Stimulated activated CD4-positive, alpha-beta T cell treated with anti-CD3 and anti-CD28 coated beads, Interleukin-12 subunit alpha, Interleukin-12 subunit beta, amount 100 ng/mL, for 48 hours (primary cell): ENCODE measurements at places on chromosomes 13 and 19.

DNA sequence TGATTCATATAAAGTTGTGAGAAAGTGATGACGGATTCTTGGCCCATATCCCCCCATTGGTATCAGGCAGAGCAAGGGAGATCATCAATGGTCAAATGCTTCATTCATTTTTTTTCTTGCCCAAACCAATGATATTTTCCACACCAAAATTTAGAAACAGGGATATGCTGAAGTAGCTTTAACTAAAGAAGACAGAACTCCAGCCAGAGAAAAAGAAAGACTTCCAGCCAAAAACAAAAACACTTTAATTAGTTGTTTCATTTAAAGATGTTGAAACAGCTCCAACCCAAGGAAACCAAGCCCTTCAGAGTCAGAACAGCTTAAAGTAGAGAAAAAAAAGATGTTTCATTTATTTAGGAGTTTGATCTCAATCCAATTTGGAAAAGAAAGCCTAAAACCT lies 358.9 kb upstream of the NBEA start:
- no peak for DNase-seq

DNA sequence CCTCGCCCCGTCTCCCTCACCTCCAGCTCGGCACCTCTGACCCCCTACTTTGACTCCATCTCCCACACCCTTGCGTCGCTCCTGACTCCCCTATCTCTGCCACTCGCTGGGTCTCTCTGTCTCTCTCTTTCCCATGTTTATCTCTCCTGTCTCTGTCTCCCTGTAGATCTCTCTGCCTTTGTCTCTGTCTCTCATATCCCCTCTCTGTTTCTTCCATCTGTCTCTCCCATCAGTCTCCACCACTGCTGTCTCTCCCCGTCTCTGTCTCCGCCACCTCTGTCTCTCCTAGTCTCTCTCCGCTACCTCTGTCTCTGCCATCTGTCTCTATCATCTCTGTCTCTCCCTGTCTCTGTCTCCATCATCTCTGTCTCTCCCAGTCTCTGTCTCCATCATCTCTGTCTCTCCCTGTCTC lies 12.4 kb upstream of the BBC3 start:
- no peak for DNase-seq

- DNase-seq, result peak; percentile 62
Measured at GRCh38 chr13:114148521-114148855, 16.1 kb upstream of the RASA3 start.

GRCh38 chr19:18322318-18322758 lies 538 bp downstream of the LSM4 start:
- peak; percentile 57 for DNase-seq

- no peak for DNase-seq
Measured at GRCh38 chr13:51912091-51912490, 50.3 kb downstream of the CCDC70 start.

GRCh38 chr13:23081220-23081619 lies 99.6 kb upstream of the SGCG start:
- no peak for DNase-seq

- DNase-seq, result no peak
Measured at GRCh38 chr13:98075048-98075447, 67.8 kb upstream of the FARP1 start.

DNA sequence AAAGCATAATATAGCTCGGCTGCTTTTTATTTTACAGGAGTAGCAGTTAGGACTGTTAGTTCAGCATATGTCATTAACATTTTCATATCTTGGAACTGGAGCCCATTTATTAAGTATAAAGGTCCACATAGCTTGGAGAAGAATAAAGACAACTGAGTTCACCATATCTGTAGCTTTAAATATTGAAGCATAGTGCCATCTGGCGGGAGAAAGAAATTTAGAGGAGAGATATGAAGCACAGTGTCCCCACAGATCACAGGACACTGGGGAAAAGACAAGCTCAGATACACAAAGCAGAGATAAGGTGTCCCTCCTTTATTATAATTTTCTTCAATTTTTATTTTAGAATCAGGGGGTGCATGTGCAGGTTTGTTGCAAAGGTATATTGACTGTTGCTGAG lies 104.7 kb upstream of the FREM2 start:
- DNase-seq, result no peak

DNA sequence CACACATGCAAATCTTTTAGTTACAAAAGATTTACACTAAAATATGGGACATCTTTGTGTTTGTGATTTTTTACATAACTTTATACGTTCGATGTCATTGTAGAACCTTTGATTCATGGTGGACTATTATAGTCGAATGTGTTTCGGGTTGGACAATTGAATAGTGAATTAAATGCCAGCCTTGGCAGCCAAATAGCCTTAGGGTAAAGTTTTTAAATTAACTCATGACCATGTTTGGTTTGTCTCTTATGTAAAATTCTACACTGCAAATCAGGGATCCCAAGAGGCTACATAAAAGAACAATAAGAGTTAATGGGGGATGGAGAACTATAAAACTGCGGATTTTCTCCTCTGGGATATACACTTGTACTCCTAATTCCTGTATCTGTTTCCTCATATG lies 1735.6 kb upstream of the SPRY2 start:
- DNase-seq, result no peak

DNA sequence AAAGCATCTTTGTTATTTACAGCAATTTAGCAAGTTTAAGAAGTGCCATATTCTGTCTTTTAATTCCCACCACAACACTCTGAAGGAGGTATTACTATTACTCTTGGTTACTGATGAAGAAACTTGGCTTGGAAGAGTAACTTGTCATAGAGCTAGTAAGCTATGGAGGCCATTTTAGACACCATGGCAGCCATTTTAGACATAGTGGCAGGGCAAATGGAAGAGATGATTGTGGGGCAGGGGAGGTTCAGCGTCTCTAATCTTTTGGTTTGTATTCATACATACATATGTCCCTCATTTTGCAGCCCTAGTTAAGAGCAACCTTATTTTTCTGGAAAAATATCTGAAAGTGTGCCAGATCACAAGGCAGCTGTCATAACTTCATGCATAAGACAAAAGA lies 82.6 kb upstream of the SOX1 start:
- DNase-seq, result no peak

DNA sequence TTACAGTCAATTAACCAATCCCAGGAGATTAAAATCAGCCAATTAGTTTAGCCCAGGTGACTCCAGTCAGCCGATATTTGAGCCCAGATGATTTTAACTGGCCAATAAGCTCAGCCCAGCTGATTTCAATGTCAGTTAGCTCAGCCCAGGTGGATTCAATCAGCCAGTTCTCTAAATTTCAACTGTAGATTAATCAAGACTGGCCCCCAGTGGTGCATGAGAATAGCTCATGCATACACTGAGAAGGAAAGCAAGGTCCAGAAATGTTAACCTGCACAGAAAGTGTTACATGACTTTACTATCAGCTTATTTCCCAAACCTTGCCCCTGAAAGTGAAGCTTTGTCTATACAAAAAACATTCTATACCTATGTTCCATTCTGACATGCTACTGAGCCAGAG lies 55.4 kb upstream of the ZNF724 start:
- DNase-seq, result no peak

- no peak for DNase-seq
Measured at GRCh38 chr19:2239173-2239572, 2.5 kb downstream of the SF3A2 start.

- peak; percentile 89 for DNase-seq
Measured at GRCh38 chr19:41541990-41542584, 33.9 kb upstream of the CEACAM21 start.

- no peak for DNase-seq
Measured at GRCh38 chr13:30866677-30867076, 39.4 kb upstream of the MEDAG start.

GRCh38 chr13:38967446-38967845 lies 23.2 kb downstream of the STOML3 start:
- no peak for DNase-seq

DNA sequence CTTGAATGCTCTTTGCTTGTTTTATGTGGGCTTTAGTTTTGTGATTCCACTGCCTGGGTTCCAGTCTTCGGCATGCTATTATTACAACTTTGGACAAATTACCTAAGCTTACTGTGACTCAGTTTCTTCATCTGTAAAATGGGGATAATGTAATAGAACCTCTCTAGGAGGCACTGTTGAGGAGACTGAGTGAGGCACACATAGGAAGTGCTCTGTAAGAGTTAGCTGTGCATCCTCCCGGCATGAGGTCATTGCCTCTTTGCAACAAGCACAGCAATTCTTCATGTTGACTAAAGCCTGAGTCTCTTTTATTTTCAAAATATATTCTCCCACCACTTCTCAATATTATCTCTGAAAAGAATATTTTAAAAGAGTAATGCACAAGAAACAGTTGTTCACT lies 227.4 kb downstream of the DLEU7 start:
- no peak for DNase-seq

- DNase-seq, result no peak
Measured at GRCh38 chr19:3793799-3794198, 7.6 kb upstream of the MATK start.

DNA sequence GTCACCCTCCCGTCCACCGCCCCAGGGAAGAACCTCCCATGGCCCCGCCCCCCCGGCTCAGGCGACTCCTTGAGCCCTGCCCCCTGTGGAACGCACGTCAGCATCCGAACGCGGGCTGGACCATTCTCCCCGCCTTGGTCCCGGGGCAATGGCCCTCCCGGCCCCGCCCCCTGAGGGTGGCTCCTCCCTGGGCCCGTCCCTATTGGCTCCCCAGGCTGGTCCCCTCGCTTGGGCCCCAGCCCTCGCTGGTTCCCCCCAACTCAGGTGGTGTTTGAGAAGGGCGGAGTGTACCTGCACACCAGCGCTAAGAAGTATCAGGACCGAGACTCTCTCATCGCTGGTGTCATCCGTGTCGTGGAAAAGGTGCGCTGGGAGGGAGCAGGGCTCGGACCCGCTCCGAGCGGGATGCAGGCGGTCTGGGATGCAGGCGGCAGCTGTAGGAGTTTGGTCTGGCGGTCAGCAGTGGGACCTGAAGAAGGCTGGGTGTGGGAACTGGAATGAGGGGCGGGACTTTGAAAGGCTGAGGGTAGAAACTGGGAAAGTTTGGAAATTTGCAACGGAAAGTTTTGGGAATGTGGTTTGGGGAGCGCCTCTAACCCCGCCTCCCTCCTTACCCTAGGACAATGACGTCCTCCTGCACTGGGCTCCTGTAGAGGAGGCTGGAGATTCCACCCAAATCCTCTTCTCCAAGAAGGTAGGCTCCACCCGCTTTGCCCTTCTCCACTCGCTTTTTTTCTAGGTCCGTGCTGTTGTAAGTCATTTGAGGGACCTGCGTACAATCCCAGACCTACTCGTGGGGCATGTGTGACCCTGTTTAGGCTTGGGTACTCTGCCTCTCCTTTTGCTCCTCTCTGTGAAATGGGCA lies 609 bp downstream of the TBC1D17 start:
- peak; percentile 98 for DNase-seq

- DNase-seq, result no peak
Measured at GRCh38 chr19:14156971-14157717, 20.8 kb upstream of the ASF1B start.

- no peak for DNase-seq
Measured at GRCh38 chr13:83216479-83217245, 665.6 kb downstream of the SLITRK1 start.

DNA sequence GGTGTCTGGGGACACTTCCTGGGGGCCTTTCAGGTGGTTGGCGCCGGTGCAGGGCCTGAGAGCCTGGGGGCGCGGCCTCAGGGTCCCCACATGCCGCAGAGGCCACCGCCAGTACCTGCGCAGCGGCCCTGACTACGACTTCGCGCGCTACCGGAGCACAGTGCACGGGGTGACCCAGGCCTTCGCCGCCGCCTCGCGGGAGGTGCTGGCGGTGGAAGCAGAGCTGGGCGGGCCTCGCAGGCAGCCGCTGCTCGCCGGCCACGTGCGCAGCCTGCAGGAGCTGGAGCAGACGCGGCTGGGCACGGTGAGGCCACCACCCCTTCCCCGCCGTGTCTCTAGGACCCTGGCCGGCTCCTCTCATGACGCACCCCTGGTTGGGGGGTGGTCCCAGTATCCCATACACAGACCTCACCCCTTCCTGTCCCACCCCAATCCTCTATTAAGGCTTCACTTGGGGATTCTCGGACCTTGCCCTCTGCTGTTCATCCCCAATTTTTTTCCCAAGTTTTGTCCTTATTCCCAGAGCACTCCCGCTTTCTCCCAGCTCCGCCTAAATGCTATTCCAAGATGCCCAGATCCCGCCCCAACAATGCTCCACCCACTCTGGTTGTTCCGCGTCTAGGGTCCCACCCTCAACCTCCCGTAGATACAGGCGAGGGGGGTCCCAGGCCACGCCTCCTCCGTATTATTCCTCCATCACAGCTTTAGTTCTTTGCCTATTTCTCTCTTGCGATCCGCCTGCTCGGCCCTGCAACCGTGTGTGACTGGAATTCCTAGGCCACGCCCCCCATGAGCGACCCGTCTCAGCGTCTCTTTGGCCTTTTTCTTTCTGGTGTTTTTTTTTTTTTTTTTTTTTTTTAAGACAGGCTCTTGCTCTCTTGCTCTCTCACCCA lies 1.0 kb downstream of the REX1BD start:
- DNase-seq, result peak; percentile 60

DNA sequence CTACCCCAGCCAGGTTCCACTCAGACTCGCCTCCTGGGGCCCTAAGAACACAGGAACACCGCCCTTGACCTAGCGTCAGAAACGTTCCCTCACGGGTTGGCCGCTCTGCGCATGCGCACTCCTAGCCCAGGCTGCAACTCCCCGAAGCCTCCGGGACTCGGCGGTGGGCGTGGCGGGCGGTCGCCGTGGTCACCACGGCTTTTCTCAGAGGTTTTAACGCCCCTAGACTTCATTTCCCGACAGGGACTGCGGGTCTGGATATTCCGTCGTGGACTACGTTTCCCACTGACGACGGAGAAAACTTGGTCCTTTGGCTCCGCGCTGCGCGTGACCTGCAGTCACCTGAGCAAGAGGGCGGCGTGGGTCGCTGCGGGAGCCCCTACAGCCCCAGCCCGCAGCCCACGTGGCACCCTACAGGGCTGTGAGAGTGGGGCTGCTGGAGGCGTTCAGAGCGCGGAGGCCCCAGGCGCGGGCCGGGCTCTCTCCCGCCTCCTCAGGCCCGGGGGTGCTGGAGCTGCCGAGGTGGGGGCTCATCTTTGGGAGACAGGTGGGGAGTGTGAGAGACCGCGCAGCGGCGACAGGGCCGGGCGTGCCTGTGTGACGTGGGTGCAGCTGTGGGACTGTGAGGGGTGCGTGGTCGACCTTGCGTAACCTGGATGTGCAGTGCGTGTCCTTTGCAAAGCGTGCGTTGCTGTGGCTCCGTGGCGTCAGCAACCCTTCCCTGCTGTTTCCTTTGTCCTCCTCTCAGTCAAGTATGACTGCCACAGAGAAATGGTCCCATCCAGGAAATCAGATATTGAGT lies 38.0 kb upstream of the ZNF573 start:
- DNase-seq, result peak; percentile 20

DNA sequence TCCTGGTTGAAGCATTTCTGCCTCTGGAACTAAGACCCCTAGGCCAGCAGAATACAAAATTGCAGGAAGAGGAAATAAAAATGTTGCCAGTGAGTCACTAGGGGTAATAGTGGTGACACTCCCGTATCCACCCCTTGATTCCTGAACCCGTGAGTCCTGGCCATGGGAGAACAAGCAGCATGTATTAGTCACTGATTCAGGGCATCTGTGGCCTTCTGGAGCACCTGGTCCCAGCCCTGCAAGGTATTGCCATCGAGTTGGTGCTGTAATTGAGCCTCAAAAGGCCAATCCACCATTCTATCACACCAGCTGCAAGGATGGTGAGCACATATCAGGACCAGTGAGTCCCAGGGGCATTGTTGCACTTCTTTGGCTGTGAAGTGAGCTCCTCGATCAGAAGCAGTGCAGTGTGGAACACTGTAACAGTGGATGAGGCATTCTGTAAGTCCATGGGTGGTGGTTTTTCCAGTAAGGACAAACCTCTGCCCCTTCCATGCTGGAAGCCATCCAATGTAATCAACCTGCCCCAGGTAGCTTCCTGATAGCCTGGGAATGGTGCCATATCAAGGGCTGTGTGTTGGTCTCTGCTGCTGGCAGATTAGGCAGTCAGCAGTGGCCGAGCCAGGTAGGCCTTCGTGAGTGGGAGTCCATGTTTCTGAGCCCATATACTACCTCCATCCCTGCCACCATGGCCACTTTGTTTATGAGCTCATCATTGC lies 39.6 kb downstream of the C1QTNF9 start:
- no peak for DNase-seq
